ENCODE measurements at places on chromosomes 11 and 22. TPM values are rescaled to one million over a fixed set of nuclear protein-coding genes. Genes with fewer than 3 reads are reported as not detected.

The RNF121 gene
- 47.2 TPM for total RNA-seq

The PKNOX2 gene
- 2.8 TPM for total RNA-seq

The CRYBB2 gene
- total RNA-seq, result not detected

The SLN gene
- total RNA-seq, result not detected

The CD6 gene
- total RNA-seq, result not detected

Data from placental pericyte (primary cell).